A375 (cell line): ENCODE measurements at places on chromosomes 1 and 21. TPM values are rescaled to one million over a fixed set of nuclear protein-coding genes. Genes with fewer than 3 reads are reported as not detected.

Gene PAPPA2
- 0.24 and 0.26 TPM in 2 replicates for total RNA-seq

Gene ZNF593OS
- 0.41 TPM in 1 of 2 replicates, not detected in the other for total RNA-seq

Gene SLC25A34
- 0.37 and 0.94 TPM in 2 replicates for total RNA-seq

Gene SLC6A9
- total RNA-seq = 15.0 and 17.3 TPM in 2 replicates

Gene SLAMF9
- 1.8 and 3.1 TPM in 2 replicates for total RNA-seq

Gene TCEA3
- 1.4 and 2.1 TPM in 2 replicates for total RNA-seq

Gene ALPL
- 0.53 TPM in 1 of 2 replicates, not detected in the other for total RNA-seq

Gene DNALI1
- 0.41 TPM in 1 of 2 replicates, not detected in the other for total RNA-seq

Gene MECR
- total RNA-seq = 24.2 and 41.2 TPM in 2 replicates

Gene CHAF1B
- 9.3 and 10.9 TPM in 2 replicates for total RNA-seq

Gene GALE
- 194 and 218 TPM in 2 replicates for total RNA-seq

Gene LHX4
- total RNA-seq = 4.0 and 4.4 TPM in 2 replicates

Gene PYCR2
- total RNA-seq = 122 and 138 TPM in 2 replicates

Gene ENAH
- total RNA-seq = 96.3 and 118 TPM in 2 replicates

Gene PLA2G4A
- total RNA-seq = 0.98 and 1.0 TPM in 2 replicates

Gene SLC35A3
- 20.1 and 20.3 TPM in 2 replicates for total RNA-seq

Gene S100A5
- total RNA-seq = 0.98 and 2.3 TPM in 2 replicates

Gene OR2L13
- total RNA-seq = not detected in 2 replicates

Gene MYOG
- not detected in 2 replicates for total RNA-seq

Gene SPATA46
- not detected in 2 replicates for total RNA-seq

Gene PTPN14
- total RNA-seq = 32.2 and 41.7 TPM in 2 replicates

Gene TMPRSS15
- 35.2 and 37.9 TPM in 2 replicates for total RNA-seq

Gene ARHGEF11
- 35.0 and 50.0 TPM in 2 replicates for total RNA-seq

Gene DDR2
- 93.6 and 102 TPM in 2 replicates for total RNA-seq

Gene SERPINC1
- total RNA-seq = 0.11 TPM in 1 of 2 replicates, not detected in the other

Gene PTPRU
- 4.9 and 5.9 TPM in 2 replicates for total RNA-seq

Gene TMEM59
- total RNA-seq = 104 and 150 TPM in 2 replicates

Gene UBE2U
- not detected in 2 replicates for total RNA-seq

Gene NENF
- 92.5 and 115 TPM in 2 replicates for total RNA-seq

Gene GABPB2
- total RNA-seq = 8.9 and 13.4 TPM in 2 replicates

Gene RHBG
- not detected in 2 replicates for total RNA-seq

Gene LRRC40
- total RNA-seq = 11.5 and 12.4 TPM in 2 replicates

Gene RGL1
- total RNA-seq = 4.8 and 5.4 TPM in 2 replicates

Gene NR1I3
- total RNA-seq = not detected in 2 replicates
